ENCODE measurements at places on chromosomes 4 and X.

DNA sequence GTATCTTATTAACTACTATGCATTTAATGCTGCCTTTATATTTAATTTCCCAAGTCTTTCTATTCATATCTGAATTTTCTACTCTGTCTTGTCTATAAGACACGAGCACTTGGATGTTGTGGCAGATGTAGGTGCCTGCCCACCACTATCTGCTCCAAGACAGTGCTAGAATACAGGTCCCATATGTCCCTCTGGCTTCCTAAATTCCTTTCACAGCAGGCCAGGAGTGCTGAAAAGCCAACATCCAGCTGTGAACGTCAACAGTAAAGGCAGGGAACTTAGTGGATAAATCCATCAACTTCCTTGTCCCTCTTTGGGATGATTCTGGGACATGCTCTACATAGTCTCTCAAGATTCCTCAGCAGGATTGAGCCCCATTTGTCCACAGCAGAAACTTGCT, 245.1 kb upstream of the ETNPPL start:
- DNase-seq, result no peak

GRCh38 chrX:703866-704265, 73.3 kb downstream of the SHOX start:
- no peak for DNase-seq

DNA sequence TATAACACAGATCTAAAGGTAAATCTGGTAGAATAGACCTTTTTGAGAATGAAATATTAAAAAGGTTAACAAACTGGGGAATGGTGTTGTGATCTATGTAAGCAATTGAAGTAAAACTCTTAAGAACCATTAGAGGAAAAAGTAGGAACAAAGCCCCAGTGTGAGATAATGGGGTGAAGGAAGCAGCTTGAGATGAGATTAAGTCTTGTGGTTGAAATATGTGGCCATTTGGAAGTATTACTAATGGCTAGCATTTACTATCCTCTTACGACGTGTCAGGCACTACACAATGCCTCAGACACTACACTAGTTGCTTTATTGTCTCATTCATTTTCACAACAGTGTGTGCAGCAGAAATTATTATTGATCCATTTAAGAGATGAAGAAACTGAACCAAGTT, 25.9 kb upstream of the NDNF start:
- DNase-seq, result no peak

- DNase-seq, result no peak
Observed at GRCh38 chrX:123665197-123665596, 67.7 kb downstream of the THOC2 start.

DNA sequence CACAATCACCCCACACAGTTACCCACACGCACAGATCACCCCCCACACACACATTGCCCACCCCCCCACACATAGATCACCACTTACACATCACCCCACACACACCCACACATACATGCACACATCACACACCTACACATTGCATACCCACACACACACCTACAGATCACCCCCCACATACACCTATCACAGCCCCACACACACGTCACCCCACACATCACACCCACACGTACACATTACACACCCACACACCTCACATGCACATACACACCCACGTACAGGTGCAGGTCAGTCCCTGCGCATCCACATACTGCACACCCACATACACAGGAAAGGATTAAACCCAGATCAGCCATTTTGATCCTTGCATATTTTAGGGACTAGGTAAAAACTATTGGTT, 15.3 kb upstream of the TADA2B start:
- no peak for DNase-seq

DNA sequence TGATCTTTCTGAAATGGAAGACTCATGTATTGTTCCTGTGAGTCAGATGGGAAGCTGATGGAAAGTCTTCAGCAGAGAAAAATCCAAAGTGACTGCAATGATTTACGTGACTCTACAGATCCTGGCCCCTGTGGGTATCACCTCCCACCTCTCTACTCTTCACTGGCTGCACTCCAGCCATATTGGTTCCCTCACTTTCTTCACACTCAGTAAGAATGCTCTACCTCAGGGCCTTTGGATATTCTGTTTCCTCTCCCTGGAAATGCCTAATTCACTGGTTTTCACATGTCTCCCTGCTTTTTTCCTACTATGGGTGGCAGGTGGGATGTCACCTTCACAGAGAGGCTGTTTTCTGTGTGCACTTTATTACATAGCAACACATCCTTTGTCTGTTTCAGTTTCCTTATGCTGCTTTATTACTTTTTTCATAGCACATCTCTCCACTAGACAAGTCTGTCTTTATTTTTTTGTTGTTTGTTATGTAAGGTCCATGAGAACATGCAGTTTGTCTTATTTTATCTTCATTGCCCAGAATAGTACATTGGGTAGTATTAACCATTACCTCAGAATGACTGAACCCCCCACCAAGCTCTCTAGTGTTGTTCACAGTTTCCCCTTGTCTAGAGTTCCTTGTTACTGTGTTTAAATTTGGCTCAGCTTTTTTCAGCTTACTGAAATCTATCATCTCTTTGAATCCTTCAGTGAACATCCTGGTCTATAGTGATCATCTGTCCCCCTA, 57.6 kb upstream of the CLNK start:
- no peak for DNase-seq

GRCh38 chr4:150799207-150799606, 215.9 kb downstream of the LRBA start:
- DNase-seq, result no peak

DNA sequence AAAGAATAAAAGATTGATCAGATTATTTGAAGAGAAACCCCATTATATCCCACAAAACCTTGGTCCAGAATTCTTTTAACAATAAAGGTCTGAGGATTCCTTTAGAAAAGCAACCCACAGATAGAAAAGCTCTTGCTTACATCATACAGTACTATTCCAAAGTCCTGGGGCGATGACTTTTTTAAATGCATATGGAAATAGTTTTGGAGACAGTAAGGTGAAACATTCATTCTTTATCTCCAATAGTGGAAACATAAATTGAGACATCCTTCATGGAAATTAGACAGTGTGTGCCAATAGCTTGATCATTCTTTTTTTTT, 85.7 kb upstream of the UCP1 start:
- no peak for DNase-seq
